ENCODE measurements at places on chromosomes 5 and 9.

GRCh38 chr5:143085319-143085917, 315.2 kb downstream of the ARHGAP26 start:
- no peak for DNase-seq

DNA sequence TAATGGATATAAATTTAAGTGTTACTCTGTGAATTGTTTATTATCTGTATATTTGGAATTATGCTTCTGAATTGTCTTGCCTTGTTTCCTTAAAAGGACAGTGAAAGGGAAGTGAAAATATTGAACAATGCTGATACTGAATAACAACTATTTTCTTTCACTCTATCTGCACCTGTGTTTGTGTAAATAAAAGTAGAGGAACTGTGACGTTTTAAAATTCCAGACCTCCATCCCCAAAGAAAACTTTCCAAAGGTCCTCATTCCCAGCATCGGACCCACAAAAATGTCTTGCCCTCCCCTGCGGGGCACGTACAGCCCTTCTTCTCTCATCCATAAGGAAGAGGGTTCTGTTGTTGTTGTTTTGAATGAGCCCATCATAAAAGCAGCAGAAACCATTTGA, 100.0 kb downstream of the NLN start:
- DNase-seq, result no peak

GRCh38 chr5:169190849-169191248, 110.1 kb downstream of the SLIT3 start:
- no peak for DNase-seq

GRCh38 chr9:16221822-16222547, 648.5 kb downstream of the BNC2 start:
- no peak for DNase-seq

GRCh38 chr5:19424506-19424905, 563.5 kb downstream of the CDH18 start:
- no peak for DNase-seq

DNA sequence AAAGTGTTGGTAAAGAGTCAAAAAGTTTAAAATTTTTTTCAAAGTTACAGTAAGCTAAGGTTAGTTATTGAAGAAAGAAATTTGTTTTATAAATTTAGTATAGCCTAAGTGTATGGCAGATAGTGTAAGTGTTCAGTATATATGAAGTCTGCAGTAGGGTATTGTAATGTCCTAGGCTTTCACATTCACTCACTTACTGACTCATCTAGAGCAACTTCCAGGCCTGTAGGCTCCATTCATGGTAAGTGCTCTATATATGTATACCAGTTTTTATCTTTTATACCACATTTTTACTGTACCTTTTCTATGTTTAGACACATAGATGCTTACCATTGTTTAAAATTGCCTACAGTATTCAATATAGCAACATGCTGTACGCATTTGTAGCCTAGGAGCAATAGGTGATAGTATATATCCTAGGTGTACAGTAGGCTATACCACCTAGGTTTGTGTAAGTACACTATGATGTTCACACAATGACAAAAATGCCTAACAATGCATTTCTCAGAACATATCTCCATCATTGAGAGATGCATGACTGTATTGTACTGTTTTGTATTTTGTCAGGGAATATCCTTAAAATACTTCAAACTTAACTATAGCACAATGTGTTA, 38.5 kb downstream of the CYSTM1 start:
- DNase-seq, result no peak

GRCh38 chr9:95082401-95083084, 235.0 kb downstream of the FANCC start:
- DNase-seq, result no peak

- DNase-seq, result no peak
Observed at GRCh38 chr9:136796238-136796774, at the start of gene CCDC183. CCDC183 (plus strand) TSS chr9:136796338; CDS start chr9:136796398, 60 bp downstream.

DNA sequence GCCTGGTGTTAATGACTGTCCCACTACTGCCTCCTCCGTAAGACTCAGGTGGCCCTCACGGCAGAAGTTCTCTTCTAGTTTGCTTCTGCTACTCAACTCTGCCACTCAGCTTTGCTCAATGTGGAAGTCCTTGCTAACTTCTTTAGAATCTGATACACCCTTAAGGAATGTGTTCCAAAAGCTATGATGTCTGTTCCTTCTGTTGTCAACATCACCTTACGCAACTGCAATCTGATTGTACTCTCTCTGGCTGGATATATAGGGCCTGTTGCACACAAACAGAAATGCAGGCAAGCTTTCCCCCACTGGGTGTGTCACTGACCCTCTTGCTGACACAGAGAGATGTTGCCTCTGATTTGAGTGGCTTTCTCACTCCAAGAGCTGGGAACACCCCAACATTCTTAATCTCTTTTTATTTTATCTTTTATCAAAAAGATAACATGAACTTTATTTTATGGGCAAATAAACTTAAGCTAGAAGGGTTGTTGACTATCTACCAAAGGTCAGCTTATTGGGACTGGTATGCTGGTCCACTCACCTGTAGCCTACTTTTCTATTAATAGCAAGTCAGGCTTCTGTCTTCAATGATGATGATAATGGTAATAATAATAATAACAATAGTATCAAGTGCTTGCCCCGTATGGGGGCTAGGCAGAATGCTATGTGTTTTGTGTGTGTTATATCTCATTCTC, 25.2 kb downstream of the TMEM252 start:
- DNase-seq, result no peak

- no peak for DNase-seq
Observed at GRCh38 chr9:12862611-12863410, 88.0 kb downstream of the LURAP1L start.

GRCh38 chr5:135329066-135329912, 69.7 kb downstream of the MACROH2A1 start:
- no peak for DNase-seq

- DNase-seq, result no peak
Observed at GRCh38 chr5:74107899-74108298, 481.9 kb downstream of the ARHGEF28 start.

DNA sequence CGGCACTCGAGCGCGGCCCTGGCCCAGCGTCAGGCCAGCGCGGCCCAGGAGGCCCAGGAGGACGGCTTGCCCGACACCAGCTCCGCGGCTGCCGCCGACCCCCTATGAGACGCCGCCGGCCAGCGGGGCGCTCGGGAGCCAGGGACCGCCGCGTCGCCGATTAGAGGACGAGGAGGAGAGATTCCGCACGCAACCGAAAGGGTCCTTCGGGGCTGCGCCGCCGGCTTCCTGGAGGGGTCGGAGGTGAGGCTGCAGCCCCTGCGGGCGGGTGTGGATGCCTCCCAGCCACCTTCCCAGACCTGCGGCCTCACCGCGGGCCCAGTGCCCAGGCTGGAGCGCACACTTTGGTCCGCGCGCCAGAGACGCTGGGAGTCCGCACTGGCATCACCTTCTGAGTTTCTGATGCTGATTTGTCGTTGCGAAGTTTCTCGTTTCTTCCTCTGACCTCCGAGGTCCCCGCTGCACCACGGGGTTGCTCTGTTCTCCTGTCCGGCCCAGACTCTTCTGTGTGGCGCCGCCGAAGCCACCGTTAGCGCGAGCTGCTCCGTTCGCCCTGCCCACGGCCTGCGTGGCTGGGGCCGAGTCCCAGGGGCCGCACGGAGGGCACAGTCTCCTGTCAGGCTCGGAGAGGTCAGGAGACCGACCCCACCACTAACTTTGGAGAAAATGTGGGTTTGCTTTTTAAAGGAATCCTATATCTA, 42.6 kb upstream of the CACNA1B start:
- DNase-seq, result no peak

DNA sequence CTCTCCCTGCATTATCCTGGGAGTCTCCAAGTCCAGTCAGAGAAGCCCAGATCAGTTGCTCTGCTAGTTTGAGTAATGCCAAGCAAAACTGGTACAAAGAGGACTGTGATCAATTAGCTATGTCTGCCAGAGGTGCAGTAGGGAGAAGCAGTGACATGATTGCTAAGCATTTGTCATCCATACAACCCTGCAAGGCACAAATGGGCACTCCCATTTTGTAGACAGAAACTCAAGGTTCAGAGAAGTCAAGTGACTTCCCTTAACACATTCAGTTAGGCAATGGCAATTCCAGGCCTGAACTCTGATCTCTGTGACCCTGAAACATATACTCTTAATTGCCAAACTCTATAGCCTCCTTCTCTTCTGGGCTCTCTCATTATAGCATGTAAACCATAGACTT, 34.0 kb downstream of the NDST1 start:
- no peak for DNase-seq

DNA sequence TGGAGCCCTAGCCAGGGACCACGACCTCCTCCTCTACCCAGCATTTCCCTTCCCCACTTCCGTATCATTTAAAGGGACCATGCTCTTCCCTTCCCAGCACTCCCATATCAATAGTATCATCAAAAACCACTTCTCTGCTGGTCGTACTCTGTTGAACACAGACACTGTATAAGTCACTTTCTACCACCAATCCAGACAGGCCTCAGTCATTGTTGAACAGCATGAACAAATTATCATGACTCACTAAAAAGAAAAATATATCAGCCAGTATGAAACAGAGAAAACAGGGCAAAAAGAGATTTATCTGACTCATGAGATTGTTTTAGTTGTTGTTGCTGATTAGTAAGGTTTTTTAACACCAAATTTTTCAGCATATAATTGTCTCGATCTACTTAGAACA, 89.8 kb downstream of the CDKN2A start:
- no peak for DNase-seq

GRCh38 chr5:92455011-92455410, 1071.9 kb upstream of the ARRDC3 start:
- DNase-seq, result no peak

- no peak for DNase-seq
Observed at GRCh38 chr9:93306579-93307091, 122.7 kb downstream of the WNK2 start.

DNA sequence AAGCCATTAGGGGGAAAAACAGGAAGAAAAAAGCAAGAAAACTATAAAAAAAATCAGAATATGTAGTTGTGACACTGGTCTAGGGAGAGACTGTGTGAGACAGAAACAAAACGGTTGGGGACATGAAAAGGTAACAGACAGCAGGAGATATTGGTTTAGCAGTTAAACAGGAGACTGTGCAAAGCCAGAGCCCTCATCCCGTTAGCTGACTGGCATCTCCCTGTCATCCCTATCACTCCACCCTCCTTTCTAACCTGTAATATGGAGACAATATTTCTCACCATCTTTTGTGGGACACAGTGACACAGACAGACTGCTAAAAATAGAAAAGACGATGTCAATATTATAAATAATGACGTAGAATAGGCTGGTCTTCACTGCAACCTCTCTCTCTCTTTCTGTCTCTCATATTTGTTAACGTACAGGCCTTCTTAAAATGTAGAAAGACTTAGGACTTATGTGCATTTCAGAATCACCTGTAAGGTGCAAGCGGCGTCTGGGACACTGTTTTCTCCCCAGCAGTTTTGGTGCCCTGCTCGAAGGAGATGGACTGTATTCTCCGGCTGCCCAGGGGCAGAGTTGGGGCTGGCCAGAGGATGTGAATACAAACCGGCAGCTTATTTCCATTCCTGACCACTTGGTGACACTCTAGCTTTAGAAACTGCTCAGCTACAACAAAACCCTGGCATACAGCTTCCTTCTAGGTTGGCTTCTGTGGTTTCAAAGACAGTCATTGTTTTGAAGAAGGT, 190.6 kb downstream of the MAT2B start:
- DNase-seq, result no peak

- no peak for DNase-seq
Observed at GRCh38 chr9:98415782-98416181, 160.3 kb upstream of the TBC1D2 start.

- no peak for DNase-seq
Observed at GRCh38 chr9:136875155-136875554, 9.0 kb upstream of the EDF1 start.

DNA sequence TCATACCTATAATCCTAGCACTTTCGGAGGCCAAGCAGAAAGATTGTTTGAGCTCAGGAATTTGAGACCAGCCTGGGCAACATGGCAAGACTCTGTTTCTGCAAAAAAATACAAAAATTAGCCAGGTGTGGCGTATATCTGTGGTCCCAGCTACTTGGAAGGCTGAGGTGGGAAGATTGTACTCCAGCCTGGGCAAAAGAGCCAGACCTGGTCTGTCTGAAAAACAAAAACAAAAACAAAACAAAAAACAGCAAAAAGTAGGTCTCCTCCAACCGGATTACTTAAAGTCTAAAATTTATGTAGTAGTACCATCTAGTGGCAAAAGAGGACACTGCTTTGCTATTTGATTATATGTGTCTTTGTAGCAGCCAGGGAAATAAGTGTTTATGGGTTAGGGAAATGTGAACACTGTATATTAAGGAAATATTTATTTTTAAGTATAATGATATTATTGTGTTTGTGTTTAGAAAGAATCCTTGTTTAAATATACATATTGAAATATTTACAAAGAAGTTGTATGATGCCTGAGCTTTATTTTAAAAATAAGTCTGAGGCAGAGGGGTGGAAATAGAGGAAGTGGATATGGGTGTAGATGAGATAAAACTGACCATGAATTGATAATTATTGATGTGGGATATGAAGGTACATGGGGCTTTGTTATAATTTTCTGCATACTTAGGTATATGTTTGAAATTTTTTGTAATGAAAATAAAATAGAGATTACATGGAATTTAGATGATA, 20.0 kb downstream of the APC start:
- DNase-seq, result no peak

GRCh38 chr9:133485531-133486260, 6.8 kb upstream of the SLC2A6 start:
- no peak for DNase-seq

DNA sequence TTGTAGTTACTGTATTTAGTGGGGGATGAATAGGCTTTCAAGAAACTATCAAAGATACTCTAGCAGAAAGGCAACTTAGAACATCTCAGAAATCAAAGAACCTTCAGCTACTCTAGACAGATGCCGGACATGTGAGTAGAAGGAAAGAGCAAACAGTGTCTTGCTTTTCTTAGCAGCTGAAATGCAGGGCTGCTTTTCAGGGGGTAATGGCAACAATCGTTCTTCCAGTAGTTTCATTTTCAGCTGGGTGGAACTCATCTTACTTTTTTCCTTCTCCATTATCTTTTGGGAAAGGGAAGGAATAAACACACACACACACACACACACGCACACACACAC, 281.6 kb downstream of the CRB2 start:
- DNase-seq, result no peak

DNA sequence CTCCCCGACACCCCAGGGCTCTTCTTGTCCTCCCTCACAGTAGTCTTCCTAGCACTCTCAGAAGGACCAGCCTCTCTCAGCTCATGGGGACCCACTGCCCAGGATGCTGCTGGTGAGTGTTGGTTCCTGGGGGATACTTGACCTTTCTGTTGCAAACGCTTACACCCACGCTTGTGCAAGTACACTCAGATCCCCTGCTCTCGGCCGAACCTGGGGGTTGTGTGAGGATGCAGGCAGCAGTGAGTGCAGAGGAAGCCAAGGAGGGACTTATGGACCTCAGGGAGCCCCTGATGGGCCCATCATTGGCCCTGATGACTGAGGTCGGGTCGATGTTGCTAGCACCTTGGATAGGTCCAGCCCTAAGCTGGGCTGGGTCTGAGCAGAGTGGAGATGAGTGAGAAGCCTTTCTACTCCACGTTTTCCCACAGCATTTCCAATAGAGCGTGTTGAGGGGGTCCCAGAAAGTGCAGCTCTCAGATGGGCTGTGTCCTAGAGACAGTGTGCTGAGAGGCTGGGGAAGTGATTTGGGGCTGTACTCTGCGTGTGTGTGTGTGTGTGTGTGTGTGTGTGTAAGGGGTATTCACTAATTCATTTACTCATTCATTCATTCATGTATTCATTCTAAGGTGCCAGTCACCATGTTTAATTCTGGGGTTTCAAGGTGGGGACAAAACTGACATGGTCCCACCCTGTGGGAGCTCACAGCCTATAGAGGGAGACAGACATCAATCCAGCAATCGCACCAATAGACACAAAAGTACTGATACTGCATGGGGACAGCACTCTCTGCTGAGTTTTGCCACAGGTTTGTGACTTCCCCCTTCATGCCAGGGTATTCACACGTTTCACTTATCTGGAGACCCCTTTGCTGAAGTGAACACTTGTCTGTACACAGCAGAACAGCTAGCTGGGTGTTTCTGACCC, 25.2 kb upstream of the PITX1 start:
- no peak for DNase-seq
